ENCODE measurements at places on chromosomes 6 and 20. TPM values are rescaled to one million over a fixed set of nuclear protein-coding genes. Genes with fewer than 3 reads are reported as not detected.

DNA sequence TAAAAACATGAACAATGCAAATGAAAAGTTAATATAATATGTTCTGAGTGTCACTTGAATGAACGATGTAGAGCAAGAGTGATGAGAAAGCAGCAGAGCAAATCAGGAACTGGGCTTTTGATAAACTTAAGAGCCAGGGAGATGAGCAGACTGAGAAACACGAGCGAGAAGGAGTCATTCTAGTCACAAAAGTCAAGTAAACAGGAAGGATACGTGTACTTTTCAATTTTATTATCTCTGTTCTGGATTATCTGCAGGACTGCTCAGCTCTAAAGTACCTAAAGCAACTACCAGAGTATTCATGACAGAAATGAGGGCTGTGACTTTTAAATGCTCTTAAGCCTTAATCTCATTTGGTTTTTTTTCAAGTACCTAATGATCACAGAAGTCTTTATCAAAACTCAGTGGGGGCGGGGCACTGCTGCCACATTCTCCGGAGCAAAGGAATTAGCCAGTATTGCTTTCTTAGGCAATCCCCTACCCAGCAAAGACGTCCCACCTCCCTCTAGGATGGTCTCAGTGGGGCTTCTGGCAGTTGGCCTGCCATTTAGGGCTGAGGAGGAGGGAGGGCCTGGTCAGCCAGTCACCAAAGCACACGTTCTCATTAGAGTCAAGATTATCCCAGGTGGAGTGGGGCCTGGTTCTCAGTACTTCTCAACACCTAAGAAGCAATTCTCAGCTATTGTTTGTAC, 8.6 kb downstream of the MAN1A1 start:
- H3K4me1 ChIP-seq: peaks cover 60% of the 10 kb centered on the region
- H3K36me3 ChIP-seq: peaks cover 7% of the 10 kb centered on the region
- H3K4me3 ChIP-seq: no peak overlapping the region
- DNase-seq: no peak
- no peak overlapping the region for H3K27ac ChIP-seq
- H3K27me3 ChIP-seq: no peaks in the 10 kb centered on the region

- peaks cover 36% of the 10 kb centered on the region for H3K27me3 ChIP-seq
- DNase-seq: no peak
- H3K27ac ChIP-seq: no peak overlapping the region
- no peaks in the 10 kb centered on the region for H3K4me1 ChIP-seq
- no peaks in the 10 kb centered on the region for H3K36me3 ChIP-seq
Observed at GRCh38 chr20:2557873-2558580, 21.7 kb downstream of the TMC2 start.

LRRN4 gene
- not detected for total RNA-seq

ATP6V1G2 gene
- total RNA-seq: 1.9 TPM

Data from activated CD4-positive, alpha-beta T cell treated with anti-CD3 and anti-CD28 coated beads for 36 hours (primary cell).